ENCODE measurements at places on chromosomes 16 and 17. TPM values are rescaled to one million over a fixed set of nuclear protein-coding genes. Genes with fewer than 3 reads are reported as not detected.

The CACNG1 gene
- polyA plus RNA-seq = not detected

The MT1M gene
- 4.3 TPM for polyA plus RNA-seq

The LGALS9B gene
- polyA plus RNA-seq = not detected

The SYNGR3 gene
- polyA plus RNA-seq = 1.4 TPM

The DVL2 gene
- 17.2 TPM for polyA plus RNA-seq

The BAIAP3 gene
- polyA plus RNA-seq = 0.36 TPM

The TCAP gene
- polyA plus RNA-seq = 0.46 TPM

DNA sequence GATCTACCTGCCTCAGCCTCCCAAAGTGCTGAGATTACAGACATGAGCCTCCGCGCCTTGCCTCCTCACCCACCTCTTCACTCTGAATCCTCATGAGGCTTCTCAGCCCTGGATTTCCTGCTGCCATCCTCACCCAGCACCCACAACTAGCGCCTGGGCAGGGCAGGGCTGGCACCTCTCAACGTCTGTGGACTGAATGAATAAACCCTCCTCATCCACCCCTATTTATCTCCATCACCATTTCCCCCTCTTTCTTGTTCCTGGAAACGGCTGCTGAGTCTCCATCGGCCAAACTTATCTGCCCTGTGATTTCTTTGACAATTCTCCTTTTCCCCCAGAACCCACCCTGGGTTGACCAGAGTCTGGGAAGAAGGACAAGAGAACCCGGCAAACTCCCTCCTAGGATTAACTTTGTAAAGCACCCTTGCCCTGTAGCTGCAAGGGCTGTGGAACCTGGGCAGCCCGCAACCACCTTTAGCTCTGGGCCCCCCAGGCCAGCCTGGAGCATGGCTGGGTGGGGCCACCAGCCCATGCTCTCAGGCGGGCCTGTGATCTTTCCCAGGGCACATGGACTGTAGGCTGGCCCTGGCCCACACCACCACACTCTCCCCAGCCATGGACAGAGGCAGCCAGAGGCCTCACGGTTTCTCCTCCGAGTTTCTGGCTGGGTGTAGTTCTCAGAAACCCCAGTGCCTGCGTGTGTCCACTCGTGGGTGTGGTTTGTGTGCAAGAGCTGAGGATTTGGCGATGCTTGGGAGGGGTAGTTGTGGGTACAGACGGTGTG, 2.4 kb downstream of the SPN start:
- DNase-seq = no peak

- no peak for DNase-seq
Measured at GRCh38 chr17:34527908-34528470, 51.4 kb upstream of the TMEM132E start.

DNA sequence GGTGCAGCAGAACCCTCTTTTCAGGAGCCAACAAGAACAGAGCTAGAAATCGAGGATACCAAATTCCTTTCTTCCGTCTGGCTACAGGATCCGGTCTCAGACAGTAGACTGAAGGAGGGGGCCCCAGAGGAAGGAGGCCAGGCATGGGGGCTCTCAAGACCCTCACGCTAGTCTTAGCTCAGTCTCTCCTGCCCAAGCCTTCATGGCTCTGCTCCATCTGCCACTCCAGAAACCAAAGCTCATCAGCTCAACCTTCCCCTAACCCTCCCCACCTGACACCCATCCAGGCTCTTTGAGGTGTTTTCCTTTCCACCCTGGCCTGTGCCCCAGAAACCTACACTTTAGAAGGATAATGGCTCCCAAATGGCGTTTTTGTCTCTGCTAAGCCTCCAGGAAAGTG, 6.2 kb upstream of the TMEM92 start:
- DNase-seq = no peak

DNA sequence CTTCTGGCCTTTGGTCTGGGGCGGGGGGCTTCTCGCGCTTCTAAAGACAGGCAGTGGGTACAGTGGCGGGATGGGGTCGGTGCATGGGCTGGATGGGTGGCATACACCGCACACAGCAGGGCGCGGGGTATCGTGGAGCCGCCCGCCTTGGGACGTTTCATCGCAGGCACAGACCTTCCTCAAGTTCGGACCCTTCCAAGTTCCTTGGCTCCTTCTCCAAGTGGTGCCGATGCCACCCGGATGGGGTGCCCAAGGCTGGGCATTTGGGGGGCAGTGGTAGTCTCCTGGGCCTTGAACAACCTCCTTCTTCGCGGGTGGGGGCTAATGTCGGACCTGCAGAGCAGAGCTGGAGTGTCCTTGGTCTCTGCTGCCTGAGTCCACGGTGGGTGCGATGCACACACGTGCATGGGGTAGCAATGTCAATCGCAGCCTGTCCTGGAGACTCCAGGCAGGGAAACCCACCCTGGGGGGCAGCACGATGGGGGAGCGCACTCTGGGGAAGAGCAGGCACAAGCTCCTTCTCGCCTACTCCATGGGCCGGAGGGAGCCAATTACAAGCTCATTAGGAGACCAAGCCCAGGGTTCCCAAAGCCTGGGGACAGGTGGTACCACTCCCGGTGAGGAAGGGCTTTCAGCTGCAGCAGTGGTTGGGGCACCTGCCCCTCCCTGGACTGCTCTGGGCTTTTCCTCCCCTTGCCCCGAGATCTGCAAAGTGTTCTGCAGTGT, 686 bp upstream of the MTSS2 start:
- DNase-seq = no peak

DNA sequence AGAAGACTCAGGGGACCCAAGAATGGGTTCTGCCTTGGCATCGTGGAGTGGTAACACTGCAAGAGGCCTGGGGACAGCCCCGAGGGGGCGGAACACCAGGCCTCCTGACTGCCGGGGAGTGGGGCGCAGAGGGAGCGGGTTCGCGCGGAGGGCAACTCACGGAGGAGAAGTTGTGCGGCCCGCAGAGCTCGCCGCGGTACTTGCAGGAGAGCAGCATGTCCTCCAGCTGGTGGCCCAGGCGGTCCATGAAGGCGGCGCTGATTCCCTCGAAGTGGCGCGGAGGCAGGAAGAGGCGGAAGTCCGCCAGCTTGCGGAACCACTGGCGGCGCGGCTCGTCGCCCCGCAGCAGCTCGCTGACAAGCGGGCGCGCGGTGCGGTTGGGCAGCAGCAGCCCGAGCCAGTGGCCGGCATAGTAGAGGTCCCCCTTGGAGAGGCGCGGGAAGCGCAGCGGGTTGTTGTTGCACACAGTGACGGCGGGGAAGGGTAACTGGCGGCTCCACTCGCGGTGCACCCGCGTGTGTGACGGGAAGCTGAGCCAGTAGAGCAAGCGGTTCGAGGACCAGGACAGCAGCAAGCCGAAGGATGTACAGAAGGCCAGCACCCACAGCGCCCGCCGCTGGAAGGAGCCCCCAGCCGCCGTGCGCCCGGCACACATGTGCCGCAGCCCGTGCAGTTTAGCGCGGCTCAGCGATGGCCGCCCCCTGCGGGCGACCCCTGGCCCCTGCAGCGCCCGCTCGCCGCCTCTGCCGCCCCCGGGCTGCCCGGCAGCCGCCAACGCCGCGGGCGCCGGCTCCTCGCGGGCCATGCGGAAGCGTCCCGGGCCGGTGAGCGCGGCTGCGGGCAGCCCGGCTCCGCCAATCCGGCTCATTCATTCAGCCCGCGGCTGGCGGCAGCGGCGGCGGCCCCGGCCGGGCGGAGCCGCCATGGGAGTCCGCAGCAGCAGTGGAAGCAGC, 1.6 kb downstream of the ASIC2 start:
- DNase-seq = peak; percentile 22

DNA sequence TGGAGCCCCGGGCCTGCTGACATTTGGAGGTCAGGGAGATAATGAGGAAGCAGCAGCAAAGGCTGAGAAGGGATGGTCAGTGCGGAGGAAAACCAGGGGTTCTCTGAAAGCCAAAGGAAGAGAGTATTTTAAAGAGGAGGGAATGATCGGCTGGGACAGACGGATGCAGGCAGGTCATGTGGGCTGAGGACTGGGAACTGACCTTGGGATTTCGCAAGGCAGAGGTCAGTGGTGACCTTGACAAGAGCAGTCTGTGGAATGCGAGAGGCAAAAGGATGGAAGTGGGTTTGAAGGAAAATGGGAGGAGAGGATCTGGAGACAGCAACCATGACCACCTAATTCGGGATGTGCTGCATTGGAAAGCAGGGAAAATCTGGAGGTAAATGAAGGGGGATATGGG, 10.2 kb downstream of the EFTUD2 start:
- no peak for DNase-seq

GRCh38 chr17:1639549-1640180, 5.9 kb downstream of the SCARF1 start:
- DNase-seq = no peak

DNA sequence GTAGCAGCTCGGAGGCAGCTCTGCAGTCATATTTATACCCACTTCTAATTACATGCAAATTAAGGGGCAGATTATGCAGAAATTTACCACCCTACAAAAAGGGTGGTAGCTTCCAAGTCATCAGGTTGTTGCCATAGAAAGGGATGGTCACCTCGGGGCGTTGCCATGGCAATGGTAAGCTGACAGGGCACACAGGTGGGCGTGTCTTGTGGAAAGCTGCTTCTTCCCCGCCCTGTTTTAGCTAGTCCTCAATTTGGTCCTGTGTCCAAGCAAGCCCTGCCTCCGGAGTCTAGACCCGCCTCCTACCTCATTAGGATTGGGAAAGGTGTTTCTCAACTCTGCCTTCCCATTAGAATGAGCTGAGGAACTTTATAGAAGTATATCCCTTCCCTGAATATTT, 98.7 kb downstream of the HS3ST2 start:
- no peak for DNase-seq

DNA sequence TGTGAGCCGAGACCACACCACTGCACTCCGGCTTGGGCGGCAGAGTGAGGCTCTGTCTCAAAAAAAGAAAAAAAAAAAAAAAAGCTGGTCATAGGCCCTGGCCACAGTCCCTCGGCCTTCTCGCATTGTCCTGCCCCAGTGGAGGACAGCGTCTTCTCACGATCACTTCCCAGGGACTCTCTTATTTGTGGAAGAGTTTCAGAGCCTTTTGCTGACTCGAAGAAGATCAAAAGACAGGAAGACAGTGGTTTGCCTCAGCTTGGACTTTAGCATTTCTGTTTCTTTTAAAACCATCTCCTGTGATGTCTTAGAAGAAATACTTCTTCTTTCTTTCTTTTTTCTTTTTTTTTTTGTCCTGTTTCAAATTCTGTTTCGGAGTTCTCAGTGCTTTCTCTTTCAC, 210.0 kb downstream of the FTO start:
- DNase-seq = no peak

DNA sequence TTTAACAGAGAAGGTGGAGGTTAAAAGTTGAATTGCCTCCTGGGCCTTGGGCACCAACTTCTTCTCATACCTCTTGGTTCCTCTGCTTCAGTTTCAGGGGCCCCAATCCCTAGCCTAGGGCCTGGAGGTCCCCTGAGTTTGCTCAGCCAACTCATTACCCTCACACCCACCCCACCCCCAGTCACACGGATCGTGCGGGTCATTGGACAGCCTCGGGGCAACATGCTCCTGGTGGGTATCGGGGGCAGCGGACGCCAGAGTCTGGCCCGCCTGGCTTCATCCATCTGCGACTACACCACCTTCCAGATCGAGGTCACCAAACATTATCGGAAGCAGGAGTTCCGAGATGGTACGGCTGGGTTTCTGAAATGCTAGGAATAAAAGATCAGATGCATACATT, 36.0 kb upstream of the KDM6B start:
- DNase-seq = no peak

DNA sequence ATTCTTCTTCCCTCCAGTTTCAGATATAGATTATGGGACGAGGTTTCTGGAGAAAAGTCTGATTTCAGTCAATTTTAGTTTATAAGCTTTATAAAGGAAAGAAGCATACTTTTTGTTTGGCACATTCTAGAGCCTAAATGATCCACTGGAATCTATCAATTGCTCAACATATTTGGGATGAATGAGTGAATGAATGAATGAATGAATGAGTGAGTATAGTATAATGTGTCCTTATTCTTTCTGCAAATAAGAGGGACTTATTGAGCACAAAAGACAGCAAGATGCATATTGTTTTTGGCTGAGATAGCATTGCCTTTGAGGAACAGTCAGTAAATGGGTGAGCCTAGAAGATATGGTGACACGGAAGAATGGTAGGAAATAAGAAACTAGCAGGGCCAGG, 245.4 kb downstream of the SHISA9 start:
- no peak for DNase-seq

DNA sequence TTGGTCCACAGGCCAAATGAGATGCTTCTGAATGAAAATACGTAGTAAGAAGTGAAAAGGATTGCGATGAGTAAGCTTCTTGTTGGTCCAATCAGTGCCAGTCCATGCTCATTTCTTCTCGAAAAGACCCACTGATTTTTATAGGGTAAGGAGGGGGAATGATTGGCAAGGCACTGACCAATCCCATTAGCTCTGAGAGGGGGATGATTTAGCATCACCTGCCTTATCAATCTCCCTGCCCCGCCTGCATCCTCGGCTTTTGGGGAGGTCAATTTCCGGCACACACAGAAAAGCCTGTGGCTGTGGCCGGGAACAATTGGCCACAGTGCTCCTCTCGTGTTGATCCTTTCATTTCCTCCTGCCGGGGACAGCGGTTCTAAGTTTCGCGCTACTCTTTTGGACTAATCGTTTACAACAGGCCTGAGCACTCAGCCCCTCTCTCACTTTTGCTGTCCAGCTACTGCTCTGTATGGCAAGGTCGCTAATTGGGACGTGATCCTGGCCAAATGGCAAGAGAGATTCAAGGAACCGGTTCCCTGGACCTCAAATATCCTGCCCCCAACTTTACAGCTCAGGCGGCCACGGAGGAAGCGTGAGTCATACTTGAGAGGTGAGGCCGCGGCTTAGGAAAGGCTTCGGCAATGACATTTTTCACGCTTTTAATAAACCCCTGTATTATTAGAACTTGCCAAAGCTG, 43.1 kb downstream of the TBX4 start:
- peak; percentile 56 for DNase-seq

- no peak for DNase-seq
Measured at GRCh38 chr17:77420095-77420803, 279.5 kb downstream of the SEC14L1 start.

- peak; percentile 98 for DNase-seq
Measured at GRCh38 chr17:2179615-2180295, 123.8 kb downstream of the SMG6 start.

- DNase-seq = no peak
Measured at GRCh38 chr17:57778306-57778705, 33.2 kb upstream of the CCDC182 start.

DNA sequence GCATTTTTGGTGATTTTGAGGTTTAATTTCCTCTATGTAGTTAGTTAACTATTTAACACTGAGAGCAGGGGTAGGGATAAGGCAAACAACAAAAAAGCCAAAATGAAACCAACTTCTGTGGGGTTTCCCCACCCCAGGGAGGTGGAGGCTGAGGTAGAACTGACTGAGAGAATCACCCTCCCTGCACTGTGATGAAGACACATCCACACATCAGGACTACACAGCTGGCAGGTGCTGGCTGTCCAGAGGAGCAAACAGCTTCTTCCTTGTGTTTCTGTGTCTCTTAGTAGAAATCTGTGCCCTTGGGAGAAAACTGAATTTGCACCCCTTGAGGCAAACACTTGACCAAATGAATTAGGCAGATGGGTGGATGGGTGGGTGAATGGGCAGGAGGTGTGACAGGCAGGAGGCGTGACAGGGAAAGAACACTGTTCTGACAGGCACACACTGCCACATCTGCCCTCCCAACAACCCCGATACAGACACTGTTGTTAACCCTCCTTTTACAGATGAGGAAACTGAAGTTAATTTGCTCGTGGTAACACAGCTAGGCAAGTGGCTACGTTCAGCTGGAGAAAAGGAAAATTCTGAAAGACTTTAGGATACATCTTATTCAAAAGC, 62.9 kb upstream of the AMZ2 start:
- DNase-seq = no peak
